ENCODE measurements at places on chromosomes 7 and 10.

GRCh38 chr10:69389827-69390490 lies 26.8 kb downstream of the TACR2 start:
- DNase-seq = no peak

- DNase-seq = no peak
Measured at GRCh38 chr7:91383053-91383904, 119.0 kb downstream of the FZD1 start.

DNA sequence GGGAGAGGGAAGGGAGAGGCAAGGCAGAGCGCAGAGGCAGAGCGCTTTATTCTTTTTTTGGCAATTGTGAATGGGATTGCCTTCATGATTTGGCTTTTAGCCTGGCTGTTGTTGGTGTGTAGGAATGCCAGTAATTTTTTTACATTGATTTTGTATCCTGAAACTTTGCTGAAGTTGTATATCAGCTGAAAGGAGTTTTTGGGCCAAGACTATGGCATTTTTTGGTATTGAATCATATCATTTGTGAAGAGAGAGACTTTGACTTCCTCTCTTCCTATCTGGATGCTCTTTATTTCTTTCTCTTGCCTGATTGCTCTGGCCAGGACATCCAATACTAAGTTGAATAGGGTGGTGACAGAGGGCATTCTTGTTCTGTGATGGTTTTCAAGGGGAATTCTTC lies 291.3 kb downstream of the REEP3 start:
- no peak for DNase-seq

DNA sequence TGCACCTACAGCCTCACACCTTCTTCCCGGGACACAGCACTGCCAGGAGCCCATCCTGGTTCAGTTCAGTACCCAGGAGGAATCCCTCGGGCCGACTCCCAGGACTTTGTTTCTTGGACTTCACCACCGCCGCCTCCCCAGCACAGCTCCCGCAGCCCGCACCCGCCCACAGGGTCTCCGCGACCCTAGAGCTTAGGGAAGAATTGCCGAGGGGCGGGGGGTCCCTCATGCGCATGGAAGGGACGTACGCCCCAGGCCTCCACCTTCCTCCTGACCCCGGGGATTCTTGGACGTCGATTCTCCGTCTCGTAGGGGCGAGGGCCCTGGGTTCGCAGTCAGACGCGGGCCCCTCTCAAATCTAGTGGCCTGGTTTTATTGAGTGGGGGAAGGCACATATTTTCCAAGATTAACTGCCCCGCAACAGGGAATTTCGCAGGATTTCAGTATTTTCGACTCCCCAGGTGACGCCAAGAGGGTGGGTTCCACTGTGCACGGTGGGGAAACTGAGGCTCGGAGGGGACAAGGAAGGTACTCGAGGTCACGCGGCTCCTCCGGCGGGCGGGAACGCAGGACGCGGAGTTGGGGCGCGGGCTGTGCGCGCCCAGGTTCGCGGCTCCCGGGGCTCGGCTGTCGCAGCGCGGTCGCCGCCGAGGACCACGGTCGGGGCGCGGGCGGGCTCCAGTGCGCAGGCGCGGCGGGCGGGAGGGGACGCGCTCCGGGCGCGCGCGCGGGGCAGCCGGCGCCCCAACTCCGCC lies at the start of gene ADCY1:
ADCY1 (plus strand) TSS at position 708 of the 755 bp plus-strand sequence. CDS start 176 bp downstream, outside the sequence.
- DNase-seq = no peak

DNA sequence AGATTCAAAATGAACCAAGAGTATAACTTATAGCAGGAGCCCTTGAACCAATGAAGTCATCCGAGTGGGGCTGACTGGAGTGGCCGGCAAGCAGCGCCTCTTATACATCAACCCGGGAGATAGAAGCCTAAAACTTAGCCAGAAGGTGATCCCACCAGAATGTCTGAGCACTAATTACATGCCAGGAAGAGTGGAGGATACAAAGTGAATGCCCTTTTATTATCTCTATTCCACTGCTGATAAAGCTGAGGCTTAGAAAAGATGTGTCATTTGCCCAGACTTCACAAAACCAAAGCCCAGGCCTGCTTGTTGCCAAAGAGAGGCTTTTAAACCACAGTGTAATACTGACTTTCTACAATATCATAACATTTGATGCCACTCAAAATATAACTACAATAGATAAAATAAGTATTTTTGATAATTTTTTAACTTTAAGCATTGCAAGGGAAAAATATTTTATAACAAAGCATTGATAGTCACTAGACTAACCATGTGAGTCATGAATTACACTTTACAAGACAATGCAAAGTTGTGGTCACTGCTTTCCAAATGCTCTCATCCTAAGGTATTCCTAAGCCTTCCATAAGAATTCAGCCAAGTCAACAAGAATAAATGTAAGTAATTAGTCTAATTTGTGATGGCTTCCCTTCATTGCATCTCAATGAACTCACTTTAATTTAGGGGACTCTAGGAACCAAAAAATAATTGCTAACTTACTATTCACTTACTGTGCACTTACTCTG lies 58.6 kb upstream of the ARID5B start:
- no peak for DNase-seq

DNA sequence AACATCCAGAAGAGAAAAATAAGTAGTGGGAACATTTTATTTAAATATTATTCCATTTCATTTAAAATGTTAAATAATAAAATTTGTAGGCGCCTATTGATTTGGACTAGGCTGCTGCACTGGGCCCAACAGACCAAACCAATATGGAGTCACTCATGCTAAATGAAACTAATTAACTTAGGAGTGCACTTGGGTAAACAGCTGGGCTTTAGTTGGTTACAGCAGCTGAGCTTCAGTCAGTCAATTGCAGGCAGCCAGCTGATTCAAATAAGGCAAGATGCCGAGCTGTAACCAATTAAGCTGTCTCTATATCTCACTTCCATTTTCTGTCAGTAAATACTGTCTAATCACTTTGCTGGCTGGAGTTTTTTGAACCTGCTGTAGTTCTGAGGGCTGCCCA lies 102.1 kb upstream of the WDR11 start:
- no peak for DNase-seq

GRCh38 chr7:130087364-130087763 lies 17.0 kb downstream of the KLHDC10 start:
- no peak for DNase-seq

DNA sequence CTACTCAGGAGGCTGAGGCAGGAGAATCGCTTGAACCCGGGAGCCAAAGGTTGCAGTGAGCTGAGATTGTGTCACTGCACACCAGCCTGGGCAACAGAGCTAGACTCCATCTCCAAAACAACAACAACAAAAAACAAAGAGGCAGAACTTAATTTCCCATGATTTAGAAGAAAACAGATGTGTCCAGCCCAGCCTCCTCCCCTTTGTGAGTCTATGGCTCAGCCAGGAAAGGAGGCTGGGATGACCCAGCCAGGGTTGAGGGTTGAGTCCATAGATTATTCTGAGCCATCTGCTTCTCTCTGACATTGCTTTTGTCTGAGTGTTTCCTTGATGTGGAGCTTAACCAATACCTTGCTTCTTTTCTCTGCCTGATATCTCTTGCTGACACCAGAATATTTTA lies 994.1 kb downstream of the TYW1 start:
- DNase-seq = no peak

DNA sequence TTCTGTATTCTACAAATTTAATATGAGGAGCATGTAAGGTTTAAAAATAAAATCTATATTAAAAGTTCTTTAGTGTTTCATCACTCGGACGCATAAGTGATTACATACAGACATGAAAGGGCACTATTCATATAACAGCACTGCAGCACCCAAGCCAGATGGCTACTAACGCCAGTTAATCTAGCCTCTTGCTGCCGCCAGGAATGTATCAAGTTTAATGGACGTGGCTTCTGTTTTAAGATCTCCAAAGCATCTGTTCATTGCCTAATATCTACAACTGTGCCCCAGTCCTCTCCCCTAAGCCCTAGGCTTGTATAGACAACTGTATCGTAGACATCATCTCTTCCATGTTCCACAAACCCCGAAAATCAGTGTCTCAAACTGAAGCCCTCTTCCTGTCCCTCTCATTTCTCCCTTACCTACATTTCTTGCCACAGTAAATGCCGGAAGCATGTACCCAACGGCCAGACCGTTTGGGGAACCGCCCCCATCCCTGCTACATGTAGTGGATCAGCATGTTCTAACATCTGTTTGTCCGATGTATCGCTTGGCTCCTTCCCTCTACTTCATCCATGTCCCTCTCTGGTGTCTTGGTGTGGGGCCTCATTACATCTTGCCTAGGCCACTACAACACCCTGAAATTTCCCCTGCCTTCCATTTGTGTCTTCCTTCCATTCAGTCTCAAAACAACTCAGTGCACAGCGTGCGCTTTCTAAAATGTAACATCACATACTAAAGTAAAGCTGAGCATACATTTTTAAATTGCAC lies 147.5 kb upstream of the RSU1 start:
- no peak for DNase-seq

DNA sequence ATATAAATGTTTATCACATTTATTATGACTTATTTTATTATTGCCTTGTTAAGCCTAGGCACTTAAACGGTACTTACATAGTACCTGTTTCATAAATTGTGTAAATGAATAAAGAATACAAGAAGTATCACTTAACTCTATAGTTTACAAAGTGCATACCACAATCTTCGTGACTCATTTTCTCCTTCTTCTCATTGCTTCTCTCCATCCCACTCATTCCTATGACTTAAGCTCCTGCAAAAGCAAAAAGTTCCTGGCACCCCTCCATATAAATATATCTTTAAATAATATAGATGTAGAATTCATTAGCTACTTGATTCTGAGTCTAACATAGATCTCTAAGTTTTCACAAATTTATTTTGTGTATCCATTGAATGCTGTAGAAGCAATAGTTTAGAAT lies 1382.0 kb upstream of the CELF2 start:
- no peak for DNase-seq

GRCh38 chr10:59562126-59562525 lies 147.5 kb downstream of the SLC16A9 start:
- DNase-seq = no peak

DNA sequence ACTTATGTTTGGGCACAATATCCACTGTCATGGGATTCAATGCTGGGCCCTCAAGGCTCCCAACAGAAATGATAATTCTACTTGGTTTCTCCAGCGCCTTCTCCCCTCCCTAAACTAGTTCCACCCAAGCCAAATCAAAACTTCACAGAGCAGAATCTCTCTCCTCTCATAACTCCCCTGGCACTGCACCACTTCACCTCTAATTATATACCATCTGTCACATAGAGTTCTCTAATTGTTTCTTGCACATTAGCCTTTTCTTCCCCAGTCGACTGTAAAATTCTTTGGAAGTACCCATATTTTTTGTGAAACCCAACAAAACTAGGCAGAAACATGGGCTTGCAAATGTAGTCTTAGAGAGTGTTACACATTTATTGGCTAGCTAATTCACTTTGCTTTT lies 8.1 kb downstream of the SGMS1 start:
- no peak for DNase-seq

- DNase-seq = peak; percentile 70
Measured at GRCh38 chr7:122884186-122884585, 2.1 kb downstream of the CADPS2 start.

GRCh38 chr7:710161-710560 lies 16.3 kb upstream of the DNAAF5 start:
- DNase-seq = no peak

- DNase-seq = no peak
Measured at GRCh38 chr7:13933091-13933490, 56.4 kb downstream of the ETV1 start.

- no peak for DNase-seq
Measured at GRCh38 chr7:116542618-116543017, 17.8 kb downstream of the CAV1 start.

DNA sequence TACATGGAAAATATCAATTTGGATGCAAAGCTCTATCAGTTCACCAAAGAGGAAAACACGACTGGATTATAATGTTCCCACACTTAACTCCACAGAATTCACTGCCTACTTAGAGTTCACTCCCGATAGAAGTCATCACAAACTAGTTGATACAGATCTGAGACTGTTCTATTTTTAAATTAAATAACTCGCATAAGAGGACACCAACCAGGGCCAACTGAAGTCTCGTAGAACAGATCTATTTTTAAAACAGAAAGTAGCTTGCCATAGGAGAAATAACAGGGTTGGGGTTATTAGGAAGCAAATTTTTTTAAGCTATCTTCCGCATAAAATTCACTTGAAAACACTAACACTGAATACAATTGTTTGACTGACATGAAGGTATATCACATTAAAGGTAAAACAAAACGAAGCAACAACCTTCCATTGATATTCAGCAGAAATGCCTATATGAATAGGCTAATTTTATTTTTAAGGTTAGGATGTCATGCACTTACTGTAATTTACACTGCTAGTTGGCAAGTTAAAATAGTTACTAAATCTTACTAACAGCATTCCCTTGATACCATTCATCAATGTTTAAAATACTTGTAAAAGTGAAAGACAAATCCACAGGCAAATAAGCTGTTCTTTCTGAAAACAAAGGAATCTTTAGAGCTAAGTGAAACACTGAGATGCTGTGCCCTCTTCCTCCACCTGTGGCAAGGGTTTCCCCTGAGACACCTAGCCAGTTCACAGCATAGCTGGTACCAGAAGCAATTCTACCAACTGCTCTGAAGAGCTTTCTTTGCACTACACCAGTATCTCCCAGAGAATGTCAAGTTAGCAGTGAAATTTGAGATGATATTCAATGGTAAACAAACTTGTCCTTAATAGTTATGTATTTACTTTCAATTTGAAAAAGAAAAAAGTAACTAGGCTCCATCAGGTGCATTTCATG lies 186.7 kb upstream of the ANK3 start:
- DNase-seq = no peak

- no peak for DNase-seq
Measured at GRCh38 chr10:43926875-43927406, 278.3 kb upstream of the ZNF32 start.

DNA sequence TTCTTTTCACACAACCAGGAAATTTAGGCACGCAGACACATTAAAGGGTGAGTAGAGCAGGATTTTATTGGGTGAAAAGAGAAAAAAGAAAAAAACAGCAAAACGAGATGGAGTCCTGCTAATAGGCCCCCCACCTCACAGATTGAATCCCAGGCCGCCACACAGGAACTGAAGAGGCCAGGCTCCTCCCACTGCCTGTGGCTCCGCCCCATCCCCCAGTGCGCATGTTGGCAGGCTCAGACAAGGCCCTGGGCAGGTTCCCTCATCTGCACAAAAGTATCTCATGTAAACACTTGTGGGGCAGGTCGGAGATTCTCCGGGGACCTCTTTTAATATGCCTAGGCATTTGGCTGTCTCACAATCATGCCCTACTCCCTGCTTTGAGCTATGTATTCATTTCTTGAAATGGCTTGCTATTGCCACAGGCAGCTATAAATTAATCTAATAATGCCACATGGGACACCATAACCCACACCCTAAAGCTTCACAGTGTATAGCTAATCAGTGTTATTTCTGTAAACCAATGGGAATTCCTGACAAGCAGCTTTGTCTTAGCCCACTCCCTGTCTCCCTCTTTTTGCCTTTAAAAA lies 76.2 kb upstream of the KIF5B start:
- no peak for DNase-seq

DNA sequence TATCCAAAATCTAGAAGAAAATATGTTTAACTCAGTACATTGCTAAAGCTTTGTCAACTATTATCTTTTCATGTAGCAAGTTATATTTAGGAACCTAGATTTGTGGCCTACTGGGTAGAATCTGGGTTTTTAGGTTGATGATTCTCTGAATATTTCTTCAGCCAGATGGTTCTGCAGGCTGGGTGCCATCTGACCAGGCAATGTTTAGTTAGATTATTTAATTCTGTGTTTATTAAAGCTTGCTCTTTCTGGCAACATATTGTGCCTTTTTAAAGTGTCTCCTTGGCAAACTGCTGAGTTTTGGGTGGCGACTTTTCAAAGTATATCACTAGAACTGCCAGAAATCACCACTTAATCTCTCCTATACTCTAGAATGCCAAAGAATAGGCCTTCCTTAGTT lies 114.1 kb downstream of the LHFPL3 start:
- no peak for DNase-seq

Data from NCI-H2081 treated with DMSO at 0.1 percent for 48 hours (cell line).